ENCODE measurements at places on chromosomes 1 and 21. TPM values are rescaled to one million over a fixed set of nuclear protein-coding genes. Genes with fewer than 3 reads are reported as not detected.

The CYYR1 gene
- 16.9 TPM for total RNA-seq

The KDF1 gene
- 3.1 TPM for total RNA-seq

The F11R gene
- 30.6 TPM for total RNA-seq

The CLCN6 gene
- total RNA-seq, result 7.9 TPM

The OR2T11 gene
- 0.48 TPM for total RNA-seq

The GPR61 gene
- 3.1 TPM for total RNA-seq

The IGSF3 gene
- total RNA-seq, result 32.5 TPM

The BSDC1 gene
- total RNA-seq, result 60.2 TPM

The FBXO44 gene
- total RNA-seq, result 7.9 TPM

The BTG3 gene
- 24.1 TPM for total RNA-seq

The MPL gene
- total RNA-seq, result not detected

The DEPDC1 gene
- 10.8 TPM for total RNA-seq

The RGL1 gene
- total RNA-seq, result 30.8 TPM

The CELA3A gene
- total RNA-seq, result not detected

DNA sequence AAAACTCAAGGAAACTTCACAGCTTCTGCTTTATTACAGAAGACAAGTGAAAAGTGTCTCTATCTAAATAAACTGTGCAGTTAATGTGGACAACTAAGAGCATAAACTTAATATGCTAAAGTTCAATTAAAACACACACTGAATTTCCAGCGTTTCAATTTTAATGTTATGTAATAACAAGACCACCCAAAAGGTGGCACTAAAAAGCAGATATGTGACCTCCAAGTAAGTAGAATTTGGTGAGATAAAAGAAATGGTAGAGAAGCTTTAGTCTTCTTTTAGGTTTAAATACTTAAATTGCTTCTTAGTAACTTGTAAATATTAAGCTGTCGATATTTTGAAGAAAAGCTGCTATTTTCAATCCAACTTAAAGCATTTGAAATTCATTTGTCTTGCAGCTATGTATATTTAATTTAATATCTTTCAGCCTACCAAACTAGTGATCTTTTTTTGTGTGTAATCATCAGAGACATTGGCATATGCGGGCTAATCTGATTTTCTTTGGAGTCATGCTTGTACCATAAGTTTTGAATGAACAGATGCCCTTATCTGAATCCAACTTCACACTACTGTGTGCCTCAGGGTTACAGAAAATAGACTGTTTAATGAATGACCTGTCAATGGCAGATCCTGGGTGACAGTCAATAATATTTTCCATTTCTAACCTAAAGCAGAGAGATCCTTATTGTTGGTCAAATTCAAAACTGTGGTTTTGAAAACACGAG, 36.5 kb upstream of the ADAMTS1 start:
- DNase-seq, result peak; percentile 51

GRCh38 chr1:59601041-59601441, 213.7 kb upstream of the HOOK1 start:
- DNase-seq, result peak; percentile 45

GRCh38 chr1:109947582-109948284, 36.8 kb upstream of the AHCYL1 start:
- no peak for DNase-seq

GRCh38 chr21:24289539-24289938, 1317.7 kb downstream of the MRPL39 start:
- no peak for DNase-seq

GRCh38 chr1:228212415-228212965, 4.6 kb downstream of the OBSCN start:
- no peak for DNase-seq

GRCh38 chr21:32981096-32981495, 44.6 kb upstream of the OLIG2 start:
- DNase-seq, result no peak

GRCh38 chr1:214842856-214843255, 239.7 kb upstream of the KCNK2 start:
- DNase-seq, result no peak

GRCh38 chr1:207059881-207060280, 6.8 kb downstream of the PFKFB2 start:
- DNase-seq, result no peak

GRCh38 chr1:9345922-9346321, 53.2 kb downstream of the SPSB1 start:
- no peak for DNase-seq

GRCh38 chr1:223794136-223794880, 51.4 kb downstream of the TP53BP2 start:
- peak; percentile 54 for DNase-seq

GRCh38 chr21:43269957-43270705, 101.3 kb downstream of the CRYAA start:
- DNase-seq, result no peak

DNA sequence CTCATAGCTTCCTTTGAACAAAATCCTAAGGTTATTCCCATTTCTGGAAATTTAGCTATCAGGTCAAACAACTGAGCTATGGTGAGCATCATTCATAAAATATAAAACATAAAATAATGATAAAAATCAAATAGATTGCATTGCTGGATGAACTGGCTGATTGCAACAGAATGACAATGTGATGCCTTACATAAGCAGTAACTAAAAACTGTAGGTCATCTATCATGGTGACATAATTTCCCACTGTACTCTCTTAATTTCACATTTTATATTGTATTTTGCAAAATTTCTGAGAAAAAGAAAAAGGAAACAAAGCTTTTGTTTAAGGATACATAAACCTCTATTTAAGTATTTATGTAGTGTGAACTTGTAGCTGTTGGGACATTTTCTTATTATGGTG, 4.6 kb downstream of the PTGER3 start:
- no peak for DNase-seq

DNA sequence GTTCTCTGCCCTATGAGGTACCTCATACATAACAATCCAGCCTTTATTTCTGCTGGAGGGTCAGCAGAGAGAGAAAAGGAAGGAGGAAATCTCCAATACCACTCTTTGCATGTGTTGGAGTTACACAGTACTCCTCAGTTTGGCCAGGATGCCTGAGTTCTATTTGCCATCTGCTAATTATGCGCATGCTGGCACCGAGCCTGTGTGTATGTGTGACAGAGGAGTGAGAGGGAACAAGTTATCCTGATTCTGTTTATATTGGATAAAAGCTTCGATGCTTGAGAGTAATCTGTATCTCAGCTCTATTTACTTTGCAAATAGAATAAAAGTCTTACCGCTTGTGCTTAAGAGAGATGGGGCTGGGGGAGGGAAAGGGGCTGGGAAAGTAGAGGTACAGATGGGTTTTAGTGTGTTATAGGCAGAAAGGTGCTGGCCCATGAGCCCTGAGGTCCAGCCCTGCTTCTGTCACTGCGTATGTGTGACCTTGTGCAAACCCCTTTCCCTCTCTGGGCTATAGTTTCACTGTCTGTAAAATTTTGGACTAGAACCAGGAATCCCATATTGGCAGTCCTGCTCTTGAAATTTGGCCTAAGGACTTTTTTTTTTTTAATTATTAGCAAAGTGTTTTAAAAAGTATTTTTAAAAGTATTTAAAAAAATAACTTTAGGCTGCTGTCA, 54.5 kb upstream of the PLXNA2 start:
- DNase-seq, result no peak

DNA sequence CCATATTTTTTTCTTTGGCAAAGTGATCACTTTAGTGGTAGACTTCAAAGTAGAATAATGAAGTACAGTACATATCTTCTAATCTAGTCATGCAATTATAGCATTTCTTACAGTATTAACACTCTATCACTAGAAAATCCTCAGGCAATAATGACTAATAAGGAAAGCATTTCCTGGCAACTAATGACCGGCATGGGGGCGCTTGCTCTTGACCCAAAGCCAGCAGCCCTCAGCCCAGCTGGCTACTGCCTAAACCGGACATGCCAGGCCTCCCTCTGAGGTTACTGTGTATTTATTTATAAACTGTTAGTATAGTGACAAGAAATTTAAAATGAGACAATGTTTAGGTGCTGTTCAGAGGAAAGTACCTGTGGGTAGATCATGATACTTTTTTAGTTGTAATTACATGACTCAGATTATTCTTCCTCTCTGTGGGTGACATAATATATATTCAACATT, 633.8 kb downstream of the PTPRC start:
- peak; percentile 11 for DNase-seq

- no peak for DNase-seq
Observed at GRCh38 chr21:15893902-15894301, 164.1 kb downstream of the USP25 start.

GRCh38 chr1:213761845-213762407, 225.8 kb upstream of the PROX1 start:
- peak; percentile 11 for DNase-seq

- DNase-seq, result no peak
Observed at GRCh38 chr1:93851878-93852277, 27.1 kb downstream of the DNTTIP2 start.

DNA sequence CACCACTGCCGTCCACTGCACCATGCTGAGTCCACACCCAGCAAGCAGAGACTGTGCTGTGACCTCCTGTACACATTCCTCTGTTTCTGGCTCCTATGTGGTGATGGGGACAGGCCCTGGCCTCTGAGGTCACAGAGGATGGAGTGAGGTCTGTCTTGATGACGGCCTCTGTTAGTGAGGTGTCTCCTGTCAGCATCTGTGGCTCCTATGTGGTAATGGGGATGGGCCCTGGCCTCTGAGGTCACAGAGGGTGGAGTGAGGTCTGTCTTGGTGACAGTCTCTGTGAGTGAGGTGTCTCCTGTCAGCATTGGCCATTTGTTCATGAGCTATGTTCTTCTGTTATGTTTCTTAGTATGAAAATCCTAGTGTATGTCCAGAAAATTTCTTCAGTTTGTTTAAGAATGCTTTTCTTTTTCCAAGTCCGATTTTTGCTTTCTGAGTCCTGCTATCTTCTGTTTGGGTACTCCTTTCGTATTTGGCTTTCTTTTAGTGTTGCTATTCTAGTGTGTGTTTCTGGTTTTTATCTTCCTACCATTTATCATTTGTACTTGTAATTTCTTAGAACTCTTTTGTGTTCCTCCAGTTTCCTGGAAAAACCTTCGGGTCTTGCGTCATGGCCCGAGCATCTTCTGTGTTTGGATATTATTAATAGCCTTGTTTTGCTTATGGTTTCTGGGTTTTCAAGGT, 13.4 kb downstream of the SNAP47 start:
- DNase-seq, result no peak

- no peak for DNase-seq
Observed at GRCh38 chr1:68918563-68918962, 421.7 kb upstream of the DEPDC1 start.
